Upper lobe of right lung (tissue), 1 donor: ENCODE measurements at places on chromosomes 1 and 21. TPM values are rescaled to one million over a fixed set of nuclear protein-coding genes. Genes with fewer than 3 reads are reported as not detected.
A peak's percentile ranks its signal among the peaks of the same experiment; 100 is the strongest.

The KANK4 gene
- total RNA-seq: 6.4 TPM

DNA sequence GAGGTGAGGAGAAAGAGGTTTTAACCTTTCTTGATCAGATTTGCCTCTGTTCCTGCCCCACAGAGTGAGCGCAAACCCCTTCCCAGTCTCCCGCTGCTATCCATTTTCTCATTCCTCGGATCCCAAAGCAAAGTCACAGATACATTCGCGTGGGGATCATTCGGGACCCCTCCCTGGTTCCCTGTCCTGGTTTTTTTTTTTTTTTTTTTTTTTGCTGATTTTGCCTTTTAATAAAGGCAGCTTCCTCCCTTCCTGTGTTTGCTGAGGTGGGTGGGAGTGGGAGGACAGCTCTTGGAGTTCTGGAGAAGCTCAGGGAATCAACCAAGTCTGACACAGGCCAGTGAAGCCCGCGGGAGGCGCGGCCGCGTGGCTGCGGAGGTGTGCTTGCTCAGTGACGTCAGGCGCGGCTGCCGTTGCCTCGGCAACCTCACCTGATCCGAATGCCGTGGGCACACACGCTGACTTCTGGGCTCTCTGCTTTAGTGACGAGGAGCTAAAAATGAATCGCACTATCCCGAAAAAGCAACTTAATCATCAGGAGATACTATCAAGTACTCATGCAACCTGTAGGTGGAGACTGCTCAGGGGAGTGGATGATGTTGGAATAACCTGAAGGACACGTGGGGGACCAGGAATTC lies 106.4 kb downstream of the TBX19 start:
- peak; percentile 85 for DNase-seq

The SPATA21 gene
- not detected for total RNA-seq

The MEX3A gene
- 0.52 TPM for total RNA-seq

DNA sequence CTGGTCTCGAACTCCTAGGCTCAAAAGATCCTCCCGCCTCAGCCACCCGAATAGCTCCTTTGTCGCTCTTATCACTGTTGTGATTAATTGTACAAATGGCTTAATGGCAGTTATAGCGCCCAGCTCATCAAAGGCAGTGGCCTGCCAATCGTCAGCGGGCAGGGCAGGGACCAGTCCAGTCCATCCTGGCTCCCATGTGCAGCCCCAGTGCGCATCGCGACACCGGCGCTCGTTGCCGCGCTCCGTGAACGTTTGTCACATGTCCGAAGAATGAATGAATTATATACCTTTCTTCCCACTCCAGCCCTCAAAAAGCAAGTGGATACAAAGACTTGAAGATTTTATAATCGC lies 18.4 kb downstream of the MTX1 start:
- peak; percentile 80 for DNase-seq

DNA sequence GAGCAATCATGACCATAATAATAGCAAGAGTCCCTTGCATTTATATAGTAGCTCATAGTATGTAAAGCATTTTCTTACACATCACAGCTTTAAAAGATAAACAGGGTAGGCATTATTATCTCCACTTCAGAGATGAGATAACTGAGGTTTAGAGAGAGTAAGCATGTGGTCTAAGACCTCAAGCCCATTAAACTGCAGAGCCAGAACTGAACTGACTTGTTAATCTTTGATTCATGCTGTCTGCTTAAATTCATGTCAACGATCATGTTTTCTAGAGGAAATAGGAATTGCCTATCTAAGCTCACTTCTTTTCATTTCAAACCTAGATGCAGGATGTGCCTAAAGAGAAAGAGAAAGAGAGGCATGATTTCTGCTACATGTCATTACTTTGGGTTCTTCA lies 524.8 kb downstream of the PTPRC start:
- DNase-seq: no peak

GRCh38 chr1:160519642-160520435 lies 3.2 kb downstream of the SLAMF6 start:
- DNase-seq: no peak

GRCh38 chr1:15245593-15246360 lies 1.2 kb upstream of the FHAD1 start:
- peak; percentile 50 for DNase-seq

- no peak for DNase-seq
These were observed 117.8 kb downstream of the HHAT start for GRCh38 chr1:210446479-210446878.

The MYOG gene
- total RNA-seq: not detected

The SLC16A4 gene
- 15.9 TPM for total RNA-seq

- DNase-seq: no peak
These were observed 84.5 kb upstream of the BCL10 start for GRCh38 chr1:85360730-85361493.

GRCh38 chr1:219876798-219877209 lies 51.6 kb downstream of the SLC30A10 start:
- DNase-seq: no peak

The S100A9 gene
- total RNA-seq: 418 TPM

DNA sequence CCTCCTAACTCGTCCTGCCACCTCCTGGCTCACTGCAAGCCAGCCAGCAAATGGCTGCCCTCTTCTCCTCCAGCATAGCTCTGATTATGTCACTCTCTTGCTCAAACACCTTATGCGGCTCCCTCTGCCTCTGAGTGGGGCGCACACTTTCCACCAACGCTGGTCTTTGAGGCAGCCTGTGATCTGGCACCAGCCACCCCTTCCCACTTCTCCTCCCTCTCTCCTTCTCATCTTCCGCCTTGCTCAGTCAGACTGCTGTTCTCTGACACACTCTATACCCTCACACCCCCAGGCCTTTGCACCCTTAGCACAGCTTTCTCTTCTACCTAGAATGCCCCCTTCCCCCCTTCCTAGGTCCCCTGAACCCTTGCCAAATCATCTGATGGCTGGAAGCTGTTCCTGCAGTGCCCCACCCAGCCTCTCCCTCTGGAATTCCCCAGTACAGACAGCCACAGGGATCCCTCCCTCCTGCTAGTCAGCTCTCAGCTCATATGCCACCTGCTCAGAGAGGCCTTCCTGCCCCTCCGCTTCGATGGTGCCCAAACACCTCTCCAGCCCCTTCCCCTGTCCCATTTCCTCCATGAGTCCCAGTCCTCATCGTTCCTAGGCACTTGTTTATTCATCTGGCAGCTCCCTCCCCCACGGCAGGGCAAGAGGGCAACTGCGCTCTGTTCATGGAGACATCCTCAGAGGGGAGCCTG lies 21.7 kb upstream of the PEF1 start:
- peak; percentile 66 for DNase-seq

DNA sequence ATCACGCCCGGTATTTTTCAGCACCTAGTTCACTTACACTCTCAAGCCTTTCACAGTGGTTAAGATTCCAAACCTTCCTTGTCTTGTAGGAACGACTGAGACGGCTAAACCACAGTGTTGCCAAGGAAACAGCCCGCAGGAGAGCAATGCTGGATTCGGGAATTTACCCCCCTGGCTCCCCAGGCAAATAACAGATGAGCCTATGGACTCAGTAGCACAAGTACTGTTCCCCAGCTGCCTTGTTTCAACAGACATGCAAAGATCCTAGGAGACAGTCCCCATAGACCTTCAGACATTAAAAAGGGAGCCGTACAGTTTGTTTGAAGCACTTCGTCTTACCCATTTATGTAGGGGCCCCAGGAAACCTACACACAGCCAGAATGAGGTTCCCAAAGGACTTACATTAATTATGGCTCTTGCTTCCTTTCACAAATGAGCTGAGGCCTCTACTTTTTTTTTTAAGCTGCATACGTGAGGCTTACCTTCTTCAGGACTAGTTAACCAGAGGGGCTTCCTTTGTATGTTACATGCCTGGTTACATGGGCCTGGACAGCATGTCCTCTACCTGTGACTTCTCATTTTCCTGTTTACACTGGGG lies 2.7 kb downstream of the SNAPIN start:
- peak; percentile 20 for DNase-seq

The LORICRIN gene
- total RNA-seq: not detected

The ANKRD35 gene
- total RNA-seq: 1.6 TPM

DNA sequence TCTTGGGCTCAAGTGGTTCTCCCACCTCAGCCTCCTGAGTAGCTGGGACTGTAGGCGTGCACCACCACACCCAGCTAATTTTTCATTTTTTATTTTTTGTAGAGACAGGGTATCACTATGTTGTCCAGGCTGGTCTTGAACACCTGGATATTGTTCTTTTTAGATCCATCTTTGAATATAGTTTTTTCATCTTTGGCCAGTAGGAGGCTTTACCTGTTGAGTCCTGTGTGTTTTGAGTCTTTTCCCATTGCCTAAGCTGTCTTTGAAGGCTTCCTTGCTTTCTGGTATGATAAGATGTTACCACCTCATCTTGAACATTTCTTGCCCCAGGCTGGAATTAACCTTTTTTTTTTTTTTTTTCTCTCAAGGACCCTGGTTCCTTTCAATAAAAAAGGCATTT lies 387.8 kb upstream of the RUNX1 start:
- DNase-seq: no peak

The PTPN22 gene
- total RNA-seq: 12.2 TPM

The NUAK2 gene
- total RNA-seq: 8.8 TPM

DNA sequence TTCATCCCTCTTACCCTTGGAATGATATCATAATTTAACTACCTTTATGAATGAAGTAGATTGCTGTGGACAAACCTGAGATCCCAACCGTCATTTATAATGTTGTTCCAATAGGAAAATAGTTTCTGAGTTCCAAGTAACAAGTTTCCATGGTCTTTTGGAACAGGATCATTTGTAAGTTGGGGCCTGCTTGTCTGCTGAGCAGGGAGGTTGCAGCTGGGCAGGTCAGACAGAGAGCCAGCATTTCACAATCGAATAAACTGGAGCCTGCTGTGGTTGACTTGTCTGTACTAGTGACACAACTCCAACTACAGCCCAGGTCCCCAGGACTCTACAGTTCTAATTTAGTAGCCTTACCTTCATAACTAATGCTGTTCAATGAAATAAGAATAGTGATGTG lies 18.6 kb upstream of the RALGPS2 start:
- DNase-seq: no peak

GRCh38 chr1:46285730-46286477 lies 17.5 kb downstream of the LRRC41 start:
- peak; percentile 57 for DNase-seq

The OLFML2B gene
- 17.5 TPM for total RNA-seq

GRCh38 chr1:226095286-226095685 lies 32.8 kb downstream of the H3-3A start:
- peak; percentile 29 for DNase-seq

DNA sequence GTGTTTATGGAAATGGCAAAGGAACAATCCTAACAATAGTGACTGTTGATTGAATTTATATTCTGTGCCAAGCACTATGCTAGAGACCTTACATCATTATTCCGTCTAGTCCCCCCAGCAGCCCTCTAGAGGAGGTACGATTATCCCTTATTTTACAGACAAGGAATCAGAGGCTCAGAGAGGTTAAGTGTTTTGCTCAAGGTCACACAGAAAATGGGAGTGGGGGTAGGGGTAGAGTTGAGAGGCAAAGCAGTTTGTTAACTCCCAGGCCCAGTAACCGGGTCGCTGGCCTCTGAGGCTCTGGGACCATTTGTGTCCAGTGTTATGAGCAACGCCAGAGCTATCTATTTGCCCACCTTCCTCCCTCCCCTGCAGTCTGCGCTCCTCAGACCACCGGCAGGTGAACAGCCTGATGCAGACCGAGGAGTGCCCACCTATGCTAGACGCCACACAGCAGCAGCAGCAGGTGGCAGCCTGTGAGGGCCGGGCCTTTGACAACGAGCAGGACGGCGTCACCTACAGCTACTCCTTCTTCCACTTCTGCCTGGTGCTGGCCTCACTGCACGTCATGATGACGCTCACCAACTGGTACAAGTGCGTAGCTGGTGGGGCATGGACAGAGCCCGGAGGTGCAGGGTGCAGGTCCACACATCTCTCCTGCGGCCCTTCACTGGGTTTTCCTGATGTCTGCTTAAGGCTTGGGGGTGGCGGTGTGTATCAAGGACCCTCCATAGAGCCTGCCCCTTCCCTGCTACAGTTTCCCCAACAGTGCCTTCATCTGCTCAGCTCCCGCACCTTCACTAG lies 19.8 kb downstream of the SERINC2 start:
- DNase-seq: no peak

The TMEM125 gene
- total RNA-seq: 188 TPM

DNA sequence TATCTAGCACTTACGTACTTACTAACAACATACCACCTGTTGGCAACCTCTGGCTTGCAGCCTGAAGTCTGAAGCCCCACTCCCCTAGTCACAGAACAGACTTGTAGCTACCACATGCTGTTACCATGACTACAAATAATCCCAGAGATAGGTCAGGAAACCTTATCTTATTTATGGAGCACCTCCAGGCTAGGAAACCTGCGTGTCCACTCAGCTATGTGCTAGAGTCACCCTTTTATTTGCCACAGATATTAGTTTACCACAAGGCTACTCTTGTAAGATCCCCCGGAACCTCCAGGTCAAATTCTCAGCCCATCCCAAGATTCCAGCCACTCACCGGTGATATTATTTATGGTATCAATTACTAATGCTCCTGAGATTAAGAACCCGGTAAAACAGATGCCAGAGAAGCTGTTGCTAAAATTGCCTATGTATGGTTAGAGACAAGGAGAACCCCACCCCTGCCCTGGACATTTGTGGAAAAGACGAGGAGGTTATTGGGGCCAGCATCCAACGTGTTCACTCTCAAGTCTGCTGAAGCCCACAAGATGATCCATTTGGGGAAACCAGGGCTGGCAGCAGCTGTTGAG lies 116.5 kb downstream of the TBX15 start:
- no peak for DNase-seq

DNA sequence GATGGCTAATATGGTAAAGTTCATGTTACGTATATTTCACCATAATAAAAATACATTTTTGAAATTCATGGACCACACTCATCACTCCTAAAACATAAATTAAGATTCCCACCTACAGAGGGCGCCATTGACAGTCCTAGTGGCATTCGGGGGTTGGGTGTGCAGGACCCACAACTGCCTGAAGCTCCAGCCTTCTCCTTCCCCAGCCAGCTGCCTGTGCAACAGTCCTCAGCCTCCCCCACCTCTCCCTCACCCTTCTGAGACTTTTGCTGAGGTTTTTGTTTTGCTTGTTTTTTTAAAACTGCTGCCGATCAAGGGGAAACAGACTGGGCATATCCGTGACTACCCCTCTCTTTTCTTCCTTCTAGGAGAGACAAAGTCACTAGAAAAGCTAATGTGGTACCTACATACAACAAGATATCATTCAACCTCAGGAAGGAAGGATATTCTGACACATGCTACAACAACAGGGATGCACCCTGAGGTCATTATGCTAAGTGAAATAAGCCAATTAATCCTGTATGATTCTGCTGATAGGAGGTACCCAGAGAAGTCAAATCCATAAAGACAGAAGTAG lies 9.2 kb upstream of the EVA1C start:
- DNase-seq: no peak

The LYPD8 gene
- not detected for total RNA-seq

The PTAFR gene
- total RNA-seq: 31.6 TPM

The KLHDC9 gene
- total RNA-seq: 3.2 TPM

The ANGPTL1 gene
- total RNA-seq: 9.3 TPM

The GFI1 gene
- total RNA-seq: 5.4 TPM

GRCh38 chr1:175287377-175287776 lies 94.8 kb upstream of the KIAA0040 start:
- DNase-seq: no peak
